ENCODE measurements at places on chromosomes 16 and 17. TPM values are rescaled to one million over a fixed set of nuclear protein-coding genes. Genes with fewer than 3 reads are reported as not detected.

GRCh38 chr17:73566905-73567782 is 77.1 kb downstream of the SDK2 start:
- DNase-seq, result no peak

DNA sequence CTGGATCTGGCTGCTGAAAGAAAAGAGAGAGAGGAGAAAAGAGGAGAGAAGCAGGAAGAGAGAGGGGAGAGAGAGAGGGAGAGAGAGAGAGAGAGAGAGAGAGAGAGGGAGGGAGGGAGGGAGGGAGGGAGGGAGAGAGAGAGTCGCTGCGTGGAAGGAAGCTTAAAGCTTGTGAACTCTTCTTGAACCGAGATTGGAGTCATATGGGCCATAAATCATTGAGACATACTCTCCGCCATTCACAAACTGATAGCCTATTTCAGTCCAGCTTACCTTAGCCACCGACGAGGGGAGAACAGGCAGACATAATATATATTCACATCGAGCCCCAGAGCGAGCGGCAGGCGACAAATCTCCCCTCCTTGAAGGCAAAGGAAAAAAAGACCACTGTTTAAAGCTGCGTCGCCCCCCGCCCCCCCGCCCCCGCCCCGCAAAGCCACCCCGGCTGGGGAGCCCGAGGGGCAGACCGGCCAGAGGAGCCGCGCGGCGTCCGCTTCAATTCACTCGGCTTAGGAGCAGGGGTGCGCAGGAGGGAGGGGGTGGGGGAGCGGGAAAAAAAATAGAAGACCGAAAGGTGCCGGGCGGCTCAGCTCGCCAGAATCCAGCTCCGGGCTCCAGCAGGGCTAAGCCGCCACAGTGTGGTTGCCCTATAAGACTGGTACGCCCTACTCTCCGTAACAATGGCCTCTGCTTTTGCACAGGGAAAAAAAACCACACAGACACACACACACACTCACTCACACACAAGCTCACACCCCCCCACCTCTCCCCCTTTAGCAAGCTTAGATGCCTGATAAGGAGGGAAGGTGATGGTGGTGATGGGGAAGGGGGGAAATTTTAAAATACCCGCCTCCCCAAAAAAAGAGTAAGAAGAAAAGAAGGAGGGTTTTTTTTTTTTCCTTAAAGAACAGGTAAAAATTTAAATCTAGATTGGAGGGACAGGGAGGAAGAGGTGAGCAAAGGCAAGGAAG is 10.6 kb upstream of the HOXB2 start:
- peak; percentile 92 for DNase-seq

- no peak for DNase-seq
Observed at GRCh38 chr16:24755201-24755874, 25.9 kb downstream of the TNRC6A start.

DNA sequence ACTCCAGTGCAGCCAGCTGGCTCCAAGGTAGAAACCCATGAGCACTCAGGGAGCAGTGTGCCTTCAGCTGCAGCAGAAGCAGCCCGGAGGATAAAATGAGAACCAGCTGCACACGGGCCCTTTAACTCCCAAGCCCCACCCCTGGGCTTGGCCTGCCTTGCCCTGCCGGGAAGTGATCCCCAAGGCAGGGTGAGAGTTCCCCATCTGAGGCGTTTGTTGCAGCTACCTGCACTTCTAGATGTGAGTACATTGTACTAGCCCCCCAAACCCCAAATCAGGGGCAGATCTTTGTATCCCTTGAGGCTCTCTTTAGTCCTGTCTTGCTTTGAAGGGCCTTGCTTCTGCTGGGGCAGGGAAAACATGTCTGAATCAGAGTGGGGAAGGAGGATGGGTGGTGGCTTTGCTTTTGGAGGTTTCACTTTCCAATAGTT is at the start of gene MVP:
Gene MVP, plus strand, starts transcription at position 192 of the 431 bp plus-strand sequence. CDS start 10,088 bp downstream, outside the sequence.
- DNase-seq, result peak; percentile 78

GRCh38 chr16:9251026-9251425 is 159.6 kb downstream of the HAPSTR1 start:
- DNase-seq, result no peak

Gene SLX1B
- polyA plus RNA-seq, result 11.0 TPM

GRCh38 chr17:10316801-10317542 is 55.8 kb downstream of the MYH13 start:
- peak; percentile 80 for DNase-seq

DNA sequence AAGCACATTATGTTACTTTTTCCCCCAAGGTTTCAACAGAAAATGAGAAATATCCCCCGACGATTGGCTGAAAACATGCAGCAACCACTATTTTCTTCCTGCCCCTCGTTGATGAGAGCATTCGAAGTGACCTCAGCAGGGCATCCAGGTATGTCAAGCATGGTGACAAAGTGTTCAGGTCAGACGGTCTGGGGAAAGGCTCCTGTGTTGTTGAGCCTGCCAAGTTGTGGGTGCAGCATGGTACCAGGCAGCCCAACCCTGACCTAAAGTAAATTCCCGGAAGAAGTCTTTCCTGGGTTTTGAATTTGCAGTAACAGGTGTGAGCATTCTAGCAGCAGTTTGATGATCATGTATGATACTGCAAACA is 51.7 kb upstream of the SEC14L1 start:
- peak; percentile 39 for DNase-seq

- DNase-seq, result peak; percentile 87
Observed at GRCh38 chr17:40348562-40349476, 15.7 kb downstream of the GJD3 start.

DNA sequence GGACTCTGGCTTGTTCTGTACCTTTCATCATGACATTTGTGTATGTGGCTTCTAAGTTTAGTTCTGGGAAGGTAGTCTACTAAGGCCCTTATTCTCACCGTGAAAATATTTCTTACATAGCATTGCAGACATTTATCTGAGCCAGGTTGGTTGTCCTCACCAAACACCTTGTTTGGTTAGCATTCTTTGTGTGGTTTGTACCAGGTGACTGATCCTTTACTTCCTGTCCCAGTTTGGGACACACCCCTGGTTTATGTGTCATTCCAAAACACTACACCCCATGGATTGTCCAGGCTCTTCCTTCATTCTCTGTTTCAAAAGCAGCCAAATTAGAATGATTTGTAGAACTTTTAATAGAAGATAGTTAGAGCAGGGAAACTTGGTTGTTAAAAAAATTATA is 23.2 kb upstream of the DUSP14 start:
- no peak for DNase-seq

GRCh38 chr16:5575646-5576245 is 478.2 kb upstream of the EEF2KMT start:
- no peak for DNase-seq

Gene PRAC2
- polyA plus RNA-seq, result not detected

- DNase-seq, result no peak
Observed at GRCh38 chr17:73478768-73479424, 165.3 kb downstream of the SDK2 start.

Gene KRT12
- polyA plus RNA-seq, result not detected

Gene NLRC5
- polyA plus RNA-seq, result 24.5 TPM

Gene CLEC19A
- polyA plus RNA-seq, result not detected

All from stomach (tissue), 19 donors.